CD4-positive, alpha-beta T cell treated with Interleukin-12 subunit alpha and Interleukin-12 subunit beta, for 1 hour (primary cell): ENCODE measurements at places on chromosomes 6 and 20.

GRCh38 chr6:161736326-161736725, 462.5 kb upstream of the AGPAT4 start:
- no peak for DNase-seq

DNA sequence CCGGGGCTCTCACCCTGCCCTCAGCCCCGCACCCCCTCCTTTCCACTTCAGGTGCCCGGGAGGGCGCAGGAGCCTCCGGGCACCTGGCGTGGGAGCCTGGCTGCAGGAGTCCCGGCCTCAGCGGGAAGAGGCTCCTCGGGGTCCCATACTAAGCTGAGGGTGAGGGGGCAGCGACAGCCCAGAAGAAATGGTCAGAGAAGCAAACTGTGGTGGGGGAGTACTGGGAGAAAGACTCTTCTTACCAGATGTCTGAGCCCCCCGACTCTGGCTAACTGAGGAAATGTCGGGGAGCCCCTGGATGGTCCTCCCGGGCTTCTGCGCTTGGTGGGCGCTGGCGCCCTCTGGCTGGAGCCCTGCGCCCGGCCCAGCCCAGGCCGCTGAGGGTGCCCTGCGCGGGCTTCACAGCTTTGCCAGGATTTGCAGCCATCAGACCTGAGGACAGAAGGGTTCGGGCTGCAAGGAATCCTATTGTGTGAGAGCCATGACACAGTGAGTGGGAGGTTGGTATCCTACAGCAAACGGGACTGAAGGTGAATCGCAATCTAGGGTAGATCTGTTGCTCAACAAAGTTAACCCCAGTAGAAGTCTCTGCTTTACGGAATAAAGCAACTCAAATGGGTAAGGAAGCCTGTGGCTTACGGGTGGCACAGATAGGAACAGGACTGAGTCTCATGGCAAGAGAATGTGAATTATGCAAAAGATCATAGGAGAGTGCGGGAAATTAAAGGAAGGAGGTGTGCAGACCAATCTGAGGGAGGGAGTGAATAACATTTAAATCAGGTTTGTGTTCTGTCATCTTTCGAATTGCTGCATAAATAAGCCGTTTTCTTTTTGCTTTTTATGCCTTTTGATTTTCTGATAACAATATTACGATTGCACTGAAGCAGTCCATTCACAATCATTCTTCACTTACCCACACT, 639 bp upstream of the RCAN2 start:
- DNase-seq = no peak

DNA sequence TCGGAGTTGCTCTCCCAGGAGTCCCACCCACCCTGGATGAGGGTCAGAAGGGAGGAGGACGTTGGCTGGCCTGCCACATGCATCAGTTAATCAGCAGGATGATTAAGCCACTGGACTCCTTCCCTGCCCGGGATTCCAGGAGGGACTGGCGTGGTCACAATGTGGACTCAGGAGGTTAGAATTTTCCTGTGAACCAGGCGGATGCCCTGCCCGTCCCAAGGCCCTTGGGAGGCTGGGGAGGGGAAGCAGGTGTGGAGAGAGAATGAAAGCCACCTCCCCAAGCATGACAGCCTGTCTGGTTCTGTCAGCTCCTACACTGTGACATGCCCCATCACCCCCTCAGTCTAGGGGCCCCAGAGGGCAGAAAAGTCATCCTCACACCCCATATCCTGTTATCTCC, 11.6 kb upstream of the ITPR3 start:
- DNase-seq = no peak

GRCh38 chr6:125728739-125729138, 20.7 kb upstream of the HEY2 start:
- DNase-seq = no peak

DNA sequence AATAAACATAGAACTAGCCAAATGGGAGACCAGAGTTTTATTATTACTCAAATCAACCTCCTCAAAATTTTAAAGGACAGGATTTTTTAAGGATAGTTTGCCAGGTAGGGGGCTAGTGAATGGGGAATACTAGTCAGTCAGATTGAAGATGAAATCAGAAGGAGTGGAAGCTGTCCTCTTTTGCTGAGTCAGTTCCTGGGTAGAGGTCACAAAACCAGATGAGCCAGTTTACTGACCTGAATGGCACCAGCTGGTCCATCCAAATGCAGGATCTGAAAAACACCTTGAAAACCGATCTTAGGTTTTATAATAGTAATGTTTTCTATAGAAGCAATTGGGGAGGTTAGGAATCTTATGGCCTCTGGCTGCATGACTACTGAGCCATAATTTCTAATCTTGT, 558.2 kb downstream of the PKHD1 start:
- no peak for DNase-seq

- DNase-seq = peak; percentile 36
Measured at GRCh38 chr6:499617-500016, 108.1 kb downstream of the IRF4 start.

DNA sequence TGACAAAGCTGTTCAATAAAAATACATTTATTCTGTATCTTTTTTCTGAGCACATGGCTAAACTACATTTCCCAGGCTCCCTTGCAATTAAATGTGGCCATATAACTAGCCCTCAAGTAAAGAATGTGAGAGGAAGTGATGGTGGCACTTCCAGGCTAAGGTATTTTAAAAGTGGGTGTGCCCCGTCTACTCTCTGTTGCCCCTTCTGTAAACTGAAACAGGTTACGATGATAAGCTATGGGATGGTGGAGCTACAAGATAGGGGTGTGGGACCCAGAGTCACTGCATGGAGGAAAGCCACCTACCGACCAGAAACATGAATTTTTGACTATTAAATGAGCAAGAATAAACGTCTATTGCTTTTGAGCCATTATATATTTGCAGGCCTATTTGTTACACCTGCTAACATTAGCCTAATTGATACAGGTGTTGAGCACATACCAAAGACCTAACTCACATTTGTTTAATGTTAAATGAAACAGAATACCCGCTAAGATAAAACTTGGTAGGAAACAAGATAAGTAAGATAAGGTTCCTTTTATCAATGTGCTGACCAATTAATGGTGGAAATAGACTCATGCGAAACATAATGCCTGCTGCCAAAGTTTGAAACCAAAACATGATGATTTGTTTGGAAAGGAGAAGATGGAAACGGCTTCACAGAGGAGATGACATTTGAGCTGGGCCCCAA, 3.1 kb downstream of the FYN start:
- DNase-seq = peak; percentile 57

GRCh38 chr20:45082468-45082867, 18.5 kb downstream of the KCNS1 start:
- no peak for DNase-seq

DNA sequence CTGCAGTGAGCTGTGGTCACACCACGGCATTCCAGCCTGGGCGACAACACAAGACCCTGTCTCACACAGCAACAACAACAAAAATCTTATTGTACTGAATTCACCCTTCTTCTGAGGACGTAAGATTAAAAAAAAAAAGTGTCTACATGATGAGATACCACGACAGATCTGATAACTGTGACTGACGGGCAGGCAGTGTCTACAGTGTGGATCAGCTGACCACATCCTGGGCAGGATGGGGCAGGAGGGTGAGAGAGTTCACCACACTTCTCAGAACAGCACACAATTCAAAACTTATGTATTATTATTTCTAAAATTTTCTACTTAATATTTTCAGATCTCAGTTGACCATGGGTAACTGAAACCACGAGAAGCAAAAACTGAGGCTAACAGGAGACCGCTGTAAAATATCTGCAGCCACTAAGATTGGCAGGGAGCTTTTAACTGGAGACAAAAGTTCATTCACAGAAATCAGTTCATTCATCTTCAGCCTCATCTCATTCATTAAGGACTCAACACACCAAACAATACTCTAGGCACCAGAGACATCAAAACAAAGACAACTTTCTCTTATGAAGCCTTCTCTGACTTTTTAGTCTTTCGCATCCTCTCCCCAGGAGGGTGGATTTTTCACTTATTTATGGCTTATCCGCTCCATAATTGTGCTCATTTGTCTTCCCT, 15.7 kb upstream of the NHSL1 start:
- DNase-seq = peak; percentile 40

DNA sequence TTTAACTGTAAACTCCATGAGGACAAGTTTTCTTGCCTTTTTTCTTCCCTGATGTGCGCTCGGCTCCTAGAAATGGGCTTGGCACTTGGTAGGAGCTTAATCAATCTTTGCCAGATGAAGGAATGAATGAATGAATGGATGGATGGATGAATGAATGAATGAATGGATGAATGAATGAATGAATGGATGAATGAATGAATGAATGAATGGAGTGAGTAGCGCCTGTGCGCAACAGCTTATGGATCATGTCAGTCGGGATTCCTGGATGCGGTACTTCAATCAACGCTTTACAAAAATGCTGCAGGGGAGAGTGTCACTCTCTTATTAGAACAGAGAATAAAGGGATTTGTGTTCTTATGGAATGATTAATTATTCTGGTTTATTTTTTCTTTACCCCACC, 267.3 kb downstream of the TFAP2C start:
- DNase-seq = no peak

DNA sequence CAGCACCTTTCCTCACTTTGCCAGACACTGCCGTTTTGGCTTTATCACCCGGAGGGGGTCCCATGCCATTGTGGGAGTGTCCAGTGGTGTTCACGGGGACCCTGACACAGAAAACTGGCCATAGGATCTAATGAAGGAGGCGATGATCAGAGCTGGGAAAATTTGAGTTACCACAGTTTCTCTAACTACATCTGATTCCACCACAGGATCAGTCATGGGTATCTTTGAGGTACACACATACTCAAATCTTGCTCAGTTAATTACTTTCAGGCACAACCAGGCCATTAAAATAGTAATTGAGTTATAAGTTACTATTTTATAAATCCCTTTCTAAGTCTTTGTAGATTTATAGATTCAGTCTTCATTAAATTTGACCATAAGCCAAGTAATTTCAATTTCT, 215.1 kb downstream of the PRL start:
- DNase-seq = no peak

- DNase-seq = no peak
Measured at GRCh38 chr6:3139090-3139903, 18.0 kb downstream of the TUBB2A start.

GRCh38 chr6:95767897-95768463, 190.6 kb downstream of the MANEA start:
- no peak for DNase-seq

- peak; percentile 65 for DNase-seq
Measured at GRCh38 chr6:132813173-132813856, 1.1 kb upstream of the RPS12 start.

- DNase-seq = no peak
Measured at GRCh38 chr20:3686867-3687321, 5.1 kb upstream of the ADAM33 start.

GRCh38 chr6:7154341-7155139, 46.8 kb downstream of the RREB1 start:
- DNase-seq = no peak

DNA sequence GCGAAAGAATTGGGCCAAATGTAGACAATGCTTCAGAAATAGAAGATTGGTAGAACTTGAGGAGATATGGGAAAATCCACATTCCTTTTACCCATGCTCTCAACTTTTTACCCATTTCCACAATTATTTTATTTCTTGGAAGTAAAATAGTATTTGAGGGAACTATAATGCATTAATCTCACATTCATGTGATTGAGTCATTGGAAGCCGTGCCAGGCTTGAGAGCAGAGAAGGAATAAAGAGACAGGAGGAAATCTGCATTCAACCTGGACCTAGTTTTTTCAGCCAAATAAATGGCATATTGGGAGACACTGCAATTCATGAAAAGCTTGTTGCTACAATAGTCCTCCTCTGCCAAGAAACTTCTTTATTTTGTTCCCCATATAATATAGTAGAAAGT, 2.8 kb upstream of the NUP153 start:
- DNase-seq = no peak

DNA sequence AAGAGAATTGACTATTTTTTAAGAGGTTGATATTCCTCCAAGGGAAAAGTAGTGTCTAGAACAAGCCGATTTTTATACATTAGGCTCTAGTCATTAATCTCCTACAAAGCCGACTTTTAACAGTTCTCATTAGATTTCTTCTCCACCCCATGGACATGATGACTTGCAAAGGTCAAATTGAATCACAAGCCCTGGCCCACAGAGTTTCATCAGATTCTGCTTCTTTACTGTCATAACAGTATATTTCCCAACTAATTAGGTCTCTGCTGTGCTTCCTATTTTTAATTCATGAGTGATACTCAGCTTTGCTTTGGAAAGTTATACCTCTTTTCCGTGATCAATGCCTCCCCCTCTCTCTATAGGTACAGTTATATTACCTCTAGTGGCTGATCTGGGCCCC, 90.6 kb upstream of the ADGRB3 start:
- DNase-seq = no peak

DNA sequence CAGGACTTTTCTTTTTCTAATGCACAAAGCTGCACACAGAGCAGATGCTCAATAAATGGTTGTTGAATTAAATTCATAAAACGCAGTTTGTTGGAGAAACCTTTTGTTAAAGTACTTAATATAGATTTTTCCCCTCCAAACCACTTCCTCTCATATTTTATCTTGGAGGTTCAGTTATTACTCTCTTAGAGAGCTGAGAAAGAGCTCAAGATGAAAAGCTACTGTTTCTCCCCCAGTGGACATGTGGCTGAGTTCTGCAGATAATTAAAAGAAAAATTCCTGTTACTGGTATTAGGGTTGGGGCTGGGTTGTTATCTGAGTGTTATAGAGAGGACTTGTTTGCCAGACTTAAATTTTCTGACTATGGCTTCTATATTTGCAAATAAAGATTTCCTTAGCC, 294.0 kb downstream of the TBC1D7 start:
- no peak for DNase-seq

GRCh38 chr20:58344741-58345140, 35.2 kb downstream of the RAB22A start:
- DNase-seq = no peak

- DNase-seq = peak; percentile 68
Measured at GRCh38 chr6:37507690-37508421, 8.2 kb upstream of the CCDC167 start.

GRCh38 chr6:90370493-90370959, 73.9 kb upstream of the BACH2 start:
- no peak for DNase-seq

DNA sequence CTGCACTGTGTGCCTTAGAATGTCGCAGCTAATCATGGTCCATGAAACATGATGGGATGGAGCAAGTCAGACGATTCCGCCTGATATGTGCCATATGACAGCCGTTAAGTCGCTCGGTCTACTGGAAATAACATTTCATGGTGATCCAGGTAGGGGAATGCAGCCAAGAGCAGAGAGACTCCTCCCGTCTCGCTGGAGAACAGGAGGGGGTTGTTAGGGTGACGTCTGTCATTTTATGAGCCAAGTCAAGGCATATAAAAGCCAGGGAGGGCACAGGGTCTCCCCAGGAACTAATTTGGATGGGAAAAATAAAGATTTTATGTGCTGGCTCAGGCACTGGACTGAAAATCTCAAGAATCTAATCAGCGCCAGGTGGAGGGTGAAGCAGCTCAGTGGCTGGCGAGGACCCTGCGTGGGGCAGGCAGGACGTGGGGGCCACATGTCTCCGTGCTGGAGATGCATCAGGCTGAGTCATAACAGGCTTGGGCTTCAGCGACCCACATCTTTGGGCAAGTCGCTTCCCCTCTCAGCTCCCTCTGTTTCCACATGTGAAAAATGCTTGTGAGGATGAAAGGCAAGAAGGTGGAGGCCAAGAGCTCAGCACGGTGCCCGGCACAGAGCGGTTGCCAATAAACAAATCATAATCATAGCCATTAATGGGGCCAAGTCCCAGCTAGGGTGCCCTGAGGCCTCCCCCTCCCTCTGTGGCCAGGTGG, 234.6 kb downstream of the ANKRD60 start:
- no peak for DNase-seq
